ENCODE measurements at places on chromosomes 1 and 21. TPM values are rescaled to one million over a fixed set of nuclear protein-coding genes. Genes with fewer than 3 reads are reported as not detected.

DNA sequence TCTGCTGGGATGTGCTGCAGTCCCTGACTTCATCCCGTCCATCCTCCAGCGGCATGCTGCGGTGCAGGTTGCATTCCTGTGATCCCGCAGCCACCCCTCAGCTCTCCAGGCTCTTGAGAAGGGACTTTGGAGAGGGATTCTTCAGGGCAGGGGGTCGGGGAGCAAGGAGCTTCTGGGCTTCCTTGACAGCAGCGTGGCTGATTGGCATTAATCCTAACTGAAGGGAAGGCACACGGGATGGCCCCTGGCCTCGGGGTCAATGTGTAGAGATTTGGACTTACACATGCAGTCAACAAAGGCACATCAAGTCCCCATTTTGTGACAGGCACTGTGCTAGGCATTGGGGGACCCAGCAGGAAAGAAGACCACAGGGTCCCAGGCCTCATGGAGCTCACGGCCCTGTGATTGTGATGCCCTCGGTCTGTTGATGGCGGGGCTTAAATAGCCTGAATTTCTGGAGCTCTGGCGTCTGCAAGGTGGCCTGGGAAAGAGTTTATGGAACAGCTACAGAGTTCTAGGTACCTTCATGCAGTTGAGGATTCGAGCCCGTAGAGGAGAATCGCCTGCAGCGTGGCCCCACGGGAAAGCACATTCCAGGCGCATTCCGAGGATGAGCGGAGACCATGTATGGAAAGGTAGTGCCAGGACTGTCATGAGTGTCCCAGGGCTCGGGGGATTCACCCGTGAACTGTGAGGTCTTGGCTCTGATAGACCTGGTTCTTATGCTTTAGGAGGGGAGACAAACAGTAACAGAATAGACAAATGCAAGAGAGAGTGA lies 20.1 kb downstream of the PSEN2 start:
- DNase-seq = no peak

- no peak for DNase-seq
Measured at GRCh38 chr21:21291883-21292569, 293.8 kb downstream of the NCAM2 start.

GRCh38 chr1:12473596-12474362 lies 144.2 kb downstream of the DHRS3 start:
- no peak for DNase-seq

GRCh38 chr1:226950316-226950715 lies 10.2 kb downstream of the COQ8A start:
- no peak for DNase-seq

DNA sequence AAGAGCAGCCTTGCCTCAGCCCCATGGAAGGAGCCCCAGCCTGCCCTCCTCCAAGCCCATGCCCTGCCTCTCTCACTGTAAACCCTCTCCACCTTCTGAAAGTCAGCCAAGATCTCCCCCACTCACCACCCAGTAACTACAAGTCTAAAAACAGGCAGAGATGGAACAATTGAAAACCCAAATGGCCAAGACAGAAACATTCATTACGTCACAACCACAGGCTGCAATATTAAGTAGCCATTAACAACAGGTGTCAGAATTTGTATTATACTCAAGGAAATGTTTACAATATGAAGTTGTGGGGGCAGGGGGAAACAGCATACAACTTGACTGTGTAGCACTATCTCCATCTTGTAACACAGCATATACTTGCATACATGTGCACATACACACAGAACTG lies 2.4 kb downstream of the IRF6 start:
- DNase-seq = no peak

DNA sequence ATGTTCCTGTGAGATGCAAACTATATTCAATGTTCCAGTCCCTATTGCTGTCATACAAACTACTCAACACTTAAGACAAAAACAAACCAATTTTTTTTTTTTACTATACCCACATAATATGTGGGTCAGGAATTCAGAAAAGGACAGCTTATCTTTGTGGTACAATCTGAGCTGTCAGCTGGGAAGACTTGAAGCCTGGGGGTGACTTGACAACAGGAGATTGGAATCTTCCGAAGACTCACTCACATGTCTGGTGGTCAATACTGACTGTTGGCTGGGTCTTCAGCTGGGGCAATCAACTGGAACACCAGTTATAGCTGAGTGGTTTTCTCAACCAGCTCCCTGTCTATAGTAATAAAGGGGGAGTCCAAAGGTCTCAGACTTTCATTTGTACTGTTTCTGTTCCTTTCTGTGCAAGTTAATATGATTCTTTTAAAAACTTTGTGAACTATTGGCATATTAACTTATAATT lies 81.7 kb upstream of the ATP1B1 start:
- DNase-seq = no peak

DNA sequence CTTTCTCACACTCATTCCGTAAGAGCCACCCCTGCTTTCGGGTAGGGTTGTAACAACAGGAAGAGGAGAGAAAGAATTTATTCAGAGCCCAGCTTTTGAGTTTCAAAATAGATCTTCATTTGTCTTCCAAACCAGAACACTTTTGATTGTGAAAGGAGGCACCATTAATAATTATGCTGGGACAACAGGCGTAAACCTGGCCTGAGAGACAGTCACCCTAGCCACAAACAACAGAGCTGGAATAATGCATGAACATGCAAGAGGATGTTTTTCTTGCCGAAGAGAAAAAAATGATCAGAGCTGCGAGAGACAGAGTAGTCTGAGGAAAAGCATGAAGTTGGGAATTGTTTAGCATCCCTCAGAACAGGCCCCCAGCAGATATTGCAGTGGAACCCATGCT lies 18.5 kb upstream of the GREM2 start:
- no peak for DNase-seq

- peak; percentile 2 for DNase-seq
Measured at GRCh38 chr1:169795687-169796086, 980 bp upstream of the METTL18 start.

GRCh38 chr1:98056781-98057180 lies 135.9 kb upstream of the DPYD start:
- no peak for DNase-seq

- DNase-seq = no peak
Measured at GRCh38 chr1:206735553-206736031, 35.0 kb upstream of the IL19 start.

DNA sequence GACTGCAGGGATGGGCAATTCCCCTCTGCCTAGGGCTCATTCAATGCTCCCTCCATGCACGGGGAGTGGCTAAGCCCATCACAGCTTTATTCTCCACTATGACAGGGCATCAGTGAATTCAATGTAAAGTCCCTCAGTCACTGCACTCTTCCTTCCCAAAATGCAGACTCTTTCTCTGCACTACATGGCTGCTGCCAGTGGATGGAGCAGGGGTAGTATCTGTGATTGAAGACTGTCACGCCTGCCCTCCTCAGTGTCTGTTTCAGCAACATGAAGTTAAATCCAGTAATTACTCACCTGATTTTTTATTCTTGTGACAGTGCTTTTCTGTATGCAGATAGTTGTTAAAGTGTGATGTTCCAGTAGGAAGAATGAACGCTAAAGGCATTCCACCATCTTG lies 1323.2 kb downstream of the AMY1C start:
- no peak for DNase-seq

DNA sequence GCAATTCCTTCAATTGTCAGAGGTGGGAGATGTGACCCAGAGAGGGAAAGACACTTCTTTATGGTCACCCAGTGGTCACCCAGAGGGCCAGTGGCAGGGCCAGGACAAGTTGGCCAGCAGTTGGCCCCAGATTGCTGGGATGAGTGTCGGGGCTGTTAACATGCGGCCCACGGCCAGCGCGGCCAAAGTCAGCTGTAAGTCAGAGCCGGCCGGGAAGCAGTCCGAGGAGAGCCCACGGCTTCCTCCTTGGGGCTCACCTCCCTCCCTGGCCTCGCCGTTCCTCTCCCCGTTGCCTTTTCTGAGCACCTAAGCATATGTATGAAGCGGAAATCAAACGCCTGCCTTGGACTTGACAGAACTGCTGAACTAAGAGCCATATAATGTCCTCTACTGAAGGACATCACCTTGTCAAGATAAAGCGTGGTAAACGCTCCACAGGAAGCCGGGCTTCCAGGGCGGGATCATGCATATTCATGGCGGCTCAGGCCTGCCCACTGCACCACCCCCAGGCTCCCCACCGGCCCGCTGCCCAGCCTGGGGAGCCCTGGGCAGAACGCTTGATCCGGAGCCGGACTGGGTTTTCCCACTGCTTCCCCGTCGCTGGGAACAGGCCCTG lies 245.4 kb upstream of the POU3F1 start:
- no peak for DNase-seq

- DNase-seq = no peak
Measured at GRCh38 chr1:86100401-86100800, 56.2 kb downstream of the COL24A1 start.

DNA sequence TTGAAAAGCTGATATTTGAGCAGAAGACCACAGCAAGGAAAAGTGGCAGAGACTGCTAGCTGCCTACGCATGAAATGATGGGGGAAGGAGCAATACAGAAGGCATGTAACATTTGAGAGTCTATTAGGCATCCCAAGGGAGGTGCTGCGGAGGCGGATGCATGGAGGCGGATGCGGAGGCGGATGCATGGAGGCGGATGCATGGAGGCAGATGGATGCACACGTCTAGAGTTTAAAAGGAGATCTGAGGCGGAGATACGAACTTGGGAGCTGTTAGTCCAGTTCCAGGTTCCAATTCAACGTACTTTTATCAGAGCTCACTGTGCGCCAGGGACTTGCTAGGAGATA lies 744 bp upstream of the DDX20 start:
- no peak for DNase-seq

GRCh38 chr21:44293551-44294231 lies 6.2 kb upstream of the PFKL start:
- peak; percentile 57 for DNase-seq

DNA sequence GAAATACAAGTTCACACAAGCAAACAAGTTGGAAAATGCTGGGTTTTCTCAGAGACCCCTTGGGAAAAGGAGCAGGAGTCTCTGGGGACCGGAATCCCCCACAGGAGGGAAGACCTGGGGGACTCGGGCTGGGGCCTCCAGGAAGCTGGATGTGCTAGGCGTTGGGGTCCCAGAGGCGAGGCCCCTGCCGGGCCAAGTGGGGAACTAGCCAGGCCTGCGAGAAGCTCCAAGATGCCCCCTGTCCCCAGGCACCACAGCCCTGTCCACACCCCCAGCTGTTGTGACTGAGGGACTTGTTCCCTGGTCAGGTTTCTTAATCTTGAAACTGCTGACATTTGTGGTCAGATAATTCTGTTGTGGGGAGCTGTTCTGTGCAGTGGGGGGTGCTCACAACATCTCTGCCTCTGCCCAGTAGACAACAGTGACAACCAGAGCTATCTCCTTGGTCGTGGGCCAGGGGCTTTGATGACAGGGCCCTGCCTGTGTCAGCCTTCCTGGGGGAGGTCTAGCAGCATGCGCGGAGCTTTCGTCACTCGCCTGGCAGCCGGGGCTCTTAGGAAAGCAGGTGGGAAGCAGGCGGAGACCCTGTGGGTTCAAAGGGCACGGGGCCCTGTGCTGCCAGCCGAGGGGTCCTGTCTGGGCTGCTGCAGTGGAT lies 126.4 kb upstream of the ARHGEF16 start:
- DNase-seq = no peak

- DNase-seq = peak; percentile 47
Measured at GRCh38 chr1:23627069-23627735, 64.4 kb upstream of the RPL11 start.

- no peak for DNase-seq
Measured at GRCh38 chr1:63294803-63295594, 27.4 kb upstream of the FOXD3 start.

GRCh38 chr1:40092241-40092640 lies 4.8 kb downstream of the PPT1 start:
- DNase-seq = no peak

- DNase-seq = no peak
Measured at GRCh38 chr1:23472351-23473036, 11.5 kb downstream of the ASAP3 start.

- DNase-seq = no peak
Measured at GRCh38 chr1:99919220-99919619, 50.6 kb upstream of the SLC35A3 start.

DNA sequence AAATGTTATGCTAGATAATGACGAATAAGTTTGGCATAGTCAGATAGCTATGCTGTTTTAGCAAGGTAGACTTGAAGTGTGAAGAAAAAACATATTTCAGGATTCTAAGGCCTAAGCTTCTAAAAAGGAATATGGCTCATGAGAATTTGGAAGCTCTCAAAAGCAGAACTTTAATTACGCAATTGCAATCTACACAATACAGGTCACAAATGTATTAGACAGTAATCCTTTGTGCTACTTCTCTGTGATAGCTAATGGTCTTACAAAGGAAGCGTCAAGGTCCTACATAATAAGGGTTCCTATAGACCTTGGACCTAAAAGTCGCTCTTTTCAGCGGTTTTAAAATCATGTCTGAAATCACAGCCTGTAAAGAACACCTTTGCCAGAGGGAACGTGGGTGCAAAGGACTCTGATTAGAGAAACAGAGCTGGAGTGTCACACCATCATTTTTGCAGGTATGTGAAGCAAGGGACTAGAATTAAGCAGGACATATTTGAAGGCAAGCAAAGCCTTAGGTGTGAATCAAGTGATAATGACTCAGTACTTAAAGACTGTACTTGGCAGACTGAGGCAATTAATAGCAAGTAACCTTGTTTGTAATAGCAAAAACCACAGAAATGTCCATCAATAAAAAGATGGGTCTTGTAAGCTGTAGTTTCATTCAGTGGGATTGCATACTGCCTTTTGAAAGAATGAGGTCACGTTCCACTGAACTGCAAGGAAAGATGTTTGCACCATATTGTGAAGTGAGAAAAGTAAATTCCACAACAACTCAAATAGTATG lies 420.2 kb downstream of the KCTD3 start:
- no peak for DNase-seq

DNA sequence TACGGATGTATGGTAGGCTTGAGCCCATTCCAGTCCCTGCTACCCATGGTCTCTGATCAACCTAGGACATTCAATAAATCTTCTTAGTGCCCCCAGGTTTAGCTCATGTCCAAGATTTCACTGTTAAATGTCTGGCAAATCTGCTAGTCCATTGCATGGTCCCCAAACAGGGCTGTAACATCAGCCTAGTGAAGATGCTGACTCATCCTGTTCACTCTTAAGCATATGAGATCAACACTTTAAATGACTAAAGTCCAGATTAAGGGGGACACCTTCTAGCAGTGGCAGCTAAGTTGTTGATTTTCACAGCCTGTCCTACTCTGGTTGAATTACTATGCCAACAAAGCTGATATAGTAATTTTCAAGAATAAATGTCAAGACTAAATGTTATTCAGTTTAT lies 46.5 kb upstream of the NUF2 start:
- no peak for DNase-seq

- DNase-seq = no peak
Measured at GRCh38 chr1:20079661-20080305, 9.8 kb downstream of the PLA2G5 start.

GRCh38 chr1:39105061-39105840 lies 79.1 kb downstream of the NDUFS5 start:
- peak; percentile 57 for DNase-seq

Gene C1QC
- polyA plus RNA-seq = not detected

Gene SLAMF9
- not detected for polyA plus RNA-seq

Gene COA7
- polyA plus RNA-seq = 2.3 TPM

Gene TOE1
- polyA plus RNA-seq = 13.5 TPM

Gene ITSN1
- 3.1 TPM for polyA plus RNA-seq

Gene MIER1
- polyA plus RNA-seq = 41.3 TPM

Gene ARID1A
- polyA plus RNA-seq = 30.4 TPM

Gene PPP1R8
- 39.2 TPM for polyA plus RNA-seq

Gene BRDT
- not detected for polyA plus RNA-seq
